HCT116 (cell line): ENCODE measurements at places on chromosomes 12 and 14. TPM values are rescaled to one million over a fixed set of nuclear protein-coding genes. Genes with fewer than 3 reads are reported as not detected.

GARIN6 gene
- not detected for total RNA-seq

CAPZA3 gene
- total RNA-seq: not detected

FAIM2 gene
- total RNA-seq: not detected

SENP1 gene
- 17.7 TPM for total RNA-seq

MDM1 gene
- 10.0 TPM for total RNA-seq

GRCh38 chr14:88352698-88353097, 29.6 kb upstream of the KCNK10 start:
- no peak for DNase-seq

- no peak for DNase-seq
These were observed 69.8 kb downstream of the ATG14 start for GRCh38 chr14:55341781-55342180.

DNA sequence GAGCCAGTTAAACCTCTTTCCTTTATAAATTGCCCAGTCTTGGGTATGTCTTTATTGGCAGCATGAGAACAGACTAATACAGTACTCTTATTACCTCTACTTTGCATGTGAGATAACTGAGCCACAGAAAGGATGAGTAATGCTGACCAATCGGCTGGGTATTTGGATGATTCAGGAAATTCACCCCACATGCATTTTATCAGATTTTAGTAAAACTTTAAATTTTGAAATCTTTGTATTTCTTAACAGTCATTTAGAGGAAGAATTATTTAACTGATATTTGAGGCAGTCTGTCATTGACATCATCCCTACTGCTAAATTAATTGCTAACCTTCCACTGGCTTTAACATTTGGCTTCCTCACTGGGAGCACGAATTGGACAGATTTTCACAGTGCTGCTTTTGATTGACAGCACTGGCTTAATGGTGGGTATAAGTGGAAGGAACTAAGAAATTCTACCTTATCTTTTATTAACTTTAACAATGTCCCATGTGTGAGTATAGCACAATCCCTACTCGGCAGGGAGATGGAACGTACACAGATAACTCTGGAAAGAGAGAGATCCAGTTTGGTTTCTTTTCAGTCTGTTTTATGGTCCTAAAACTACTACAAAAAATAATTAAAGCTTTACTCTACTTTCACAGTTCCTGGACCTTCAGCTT, 261.0 kb downstream of the DACT1 start:
- DNase-seq: no peak

DNA sequence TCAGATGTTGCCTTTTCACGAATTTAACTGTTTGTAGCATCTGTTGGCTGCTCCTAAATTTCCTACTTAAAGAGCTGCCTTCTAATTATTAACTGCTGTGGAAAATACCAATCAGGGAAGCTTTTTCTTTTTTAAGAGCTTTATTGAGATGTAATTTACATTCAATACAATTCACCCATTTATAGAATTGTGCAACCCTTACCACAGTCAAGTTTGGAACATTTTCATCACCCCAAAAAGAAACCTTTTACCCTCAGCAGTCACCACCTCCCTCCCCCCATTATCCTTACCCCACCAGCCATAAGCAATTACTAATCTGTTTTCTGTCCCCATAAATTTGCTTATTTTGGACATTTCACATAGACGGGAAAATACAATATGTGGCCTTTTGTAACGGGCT, 1.4 kb downstream of the PCNX4 start:
- no peak for DNase-seq

DNA sequence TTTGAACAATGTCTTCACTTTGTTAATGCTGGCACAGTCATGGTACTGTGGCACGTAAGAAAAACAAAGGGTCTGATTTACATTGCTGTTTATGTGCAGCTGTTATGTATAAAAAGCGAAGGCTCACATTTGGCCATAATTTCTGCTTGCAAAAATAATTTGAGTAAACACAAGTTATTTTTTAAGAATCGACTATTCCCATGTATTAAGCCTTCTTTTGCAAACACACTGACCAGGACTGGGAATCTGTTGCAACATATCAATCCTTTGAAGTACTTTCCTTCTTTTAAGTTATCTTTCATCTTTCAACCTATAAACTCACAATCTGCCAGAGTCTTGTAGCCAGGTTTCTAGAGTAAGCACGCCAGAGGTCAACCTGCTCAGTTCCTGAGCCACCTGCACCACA, 145.4 kb upstream of the BMP4 start:
- no peak for DNase-seq

- no peak for DNase-seq
These were observed 26.2 kb downstream of the ANG start for GRCh38 chr14:20714593-20715250.

GRCh38 chr14:105793836-105794235, 267.5 kb downstream of the TMEM121 start:
- DNase-seq: no peak

DNA sequence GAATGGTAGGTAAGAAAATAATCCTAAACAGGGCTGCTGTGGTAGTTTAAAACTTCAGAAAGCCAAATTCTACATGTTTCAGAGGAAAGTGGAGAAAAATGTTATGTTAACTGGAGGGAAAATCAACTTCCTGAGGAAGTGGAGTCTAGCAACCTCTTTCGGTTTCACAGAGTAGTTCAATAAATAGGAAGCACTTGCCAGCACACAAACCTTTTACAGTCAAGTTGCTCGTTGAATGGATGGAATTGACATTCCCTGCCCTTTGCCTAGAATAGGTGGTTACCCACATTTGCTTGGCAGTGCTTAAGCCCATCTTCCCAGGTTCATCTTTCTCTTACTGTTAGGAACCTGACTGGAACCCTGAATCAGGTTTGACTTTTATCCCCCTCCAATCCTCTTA, 15.9 kb downstream of the ANKRD13A start:
- DNase-seq: no peak

- no peak for DNase-seq
These were observed 70.5 kb downstream of the TMX1 start for GRCh38 chr14:51310505-51310944.

DNA sequence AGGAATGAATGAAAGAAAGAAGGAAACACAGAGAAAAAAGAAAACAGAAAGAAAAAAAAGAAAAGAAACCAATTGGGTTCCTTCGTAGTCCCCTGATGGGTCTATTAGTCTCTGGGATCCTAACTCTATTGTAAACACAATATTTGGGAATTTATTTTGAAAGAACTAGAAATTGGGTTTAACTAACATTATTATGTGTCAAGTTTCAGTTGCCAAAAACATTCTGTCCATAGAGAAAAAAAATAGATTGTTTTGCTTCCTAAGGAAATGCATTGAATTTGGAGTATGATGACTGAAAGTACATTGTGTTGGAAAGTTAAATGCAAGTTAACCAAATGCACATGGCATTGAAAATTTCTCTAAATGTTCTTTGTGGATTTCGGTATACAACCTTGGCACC, 52.8 kb upstream of the PPP1R12A start:
- DNase-seq: no peak
